Activated CD4-positive, CD25-positive, alpha-beta regulatory T cell (primary cell): ENCODE measurements at places on chromosomes 12 and 14.

DNA sequence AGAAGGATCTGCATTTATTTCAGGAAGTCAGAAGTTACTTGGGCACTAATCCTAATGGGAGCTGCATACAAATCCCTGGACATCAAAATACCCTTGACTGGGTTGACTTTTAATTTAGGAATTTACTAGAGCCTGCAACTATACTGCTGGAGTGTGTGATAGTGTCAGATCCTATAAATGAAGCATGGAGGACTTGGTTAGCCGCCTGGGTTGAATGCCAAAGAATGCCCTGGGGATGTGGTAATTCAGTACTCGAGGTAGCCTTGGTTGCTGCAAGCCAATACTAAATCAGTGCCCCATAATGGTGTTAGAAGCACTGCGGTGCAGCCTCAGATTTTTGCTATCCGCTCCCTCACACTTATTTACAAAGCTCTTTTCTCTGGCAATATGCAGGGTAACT lies 184.9 kb downstream of the CAPZA3 start:
- DNase-seq = no peak

- no peak for DNase-seq
Measured at GRCh38 chr14:95891742-95892141, 15.1 kb downstream of the TUNAR start.

DNA sequence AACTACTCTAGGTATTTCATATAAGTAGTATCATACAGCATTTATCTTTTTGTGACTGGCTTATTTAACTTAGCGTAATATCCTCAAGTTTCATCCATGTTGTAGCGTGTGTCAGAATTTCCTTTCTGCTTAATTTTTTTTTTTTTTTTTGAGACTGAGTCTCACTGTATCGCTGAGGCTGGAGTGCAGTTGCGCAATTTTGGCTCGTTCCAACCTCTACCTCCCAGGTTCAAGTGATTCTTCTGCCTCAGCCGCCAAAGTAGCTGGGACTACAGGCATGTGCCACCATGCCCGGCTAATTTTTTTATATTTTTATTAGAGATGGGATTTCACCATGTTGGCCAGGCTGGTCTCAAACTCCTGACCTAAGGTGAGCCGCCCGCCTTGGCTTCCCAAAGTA lies 28.9 kb downstream of the PNMA1 start:
- no peak for DNase-seq

GRCh38 chr14:77064521-77065178 lies 33.4 kb upstream of the CIPC start:
- no peak for DNase-seq
